Activated CD4-positive, alpha-beta T cell treated with anti-CD3 and anti-CD28 coated beads, Interleukin-2, amount 10 ng/mL, durations not matched to agents 24 days and 14 days (primary cell): ENCODE measurements at places on chromosomes 3 and 15. TPM values are rescaled to one million over a fixed set of nuclear protein-coding genes. Genes with fewer than 3 reads are reported as not detected.

BUB1B gene
- 69.3 and 73.1 TPM in 2 replicates for total RNA-seq

TMEM212 gene
- not detected in 2 replicates for total RNA-seq

GPR15 gene
- 3.6 and 4.1 TPM in 2 replicates for total RNA-seq

KIF7 gene
- total RNA-seq, result 1.9 TPM in 2 replicates

GOLGA8S gene
- 0.07 TPM in 2 replicates for total RNA-seq

LRRC2 gene
- not detected in 2 replicates for total RNA-seq
